ENCODE measurements at places on chromosomes 16 and 17.

- no peak for DNase-seq
Observed at GRCh38 chr16:79098907-79099306, 501.6 kb downstream of the MAF start.

- DNase-seq = no peak
Observed at GRCh38 chr17:18967916-18968315, 16.0 kb downstream of the SLC5A10 start.

DNA sequence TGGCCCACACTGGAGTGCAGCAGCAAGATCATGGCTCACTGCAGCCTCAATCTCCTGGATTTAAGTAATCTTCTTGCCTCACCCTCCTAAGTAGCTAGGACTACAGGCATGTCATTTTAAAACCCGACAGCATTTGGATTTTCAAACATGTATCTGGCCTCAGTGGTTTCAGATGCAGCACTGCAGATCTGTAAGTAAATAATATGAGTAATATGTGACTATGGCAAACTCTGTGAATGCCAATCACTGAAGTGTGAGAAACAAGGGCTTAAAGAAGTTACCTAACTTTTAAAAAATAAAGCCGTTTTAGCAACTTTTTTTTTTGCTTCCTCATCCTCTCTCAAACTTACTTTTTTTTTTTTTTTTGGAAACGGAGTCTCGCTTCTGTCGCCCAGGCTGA is 11.9 kb downstream of the CEP20 start:
- DNase-seq = no peak

GRCh38 chr16:10495031-10495345 is 85.4 kb downstream of the EMP2 start:
- DNase-seq = no peak

DNA sequence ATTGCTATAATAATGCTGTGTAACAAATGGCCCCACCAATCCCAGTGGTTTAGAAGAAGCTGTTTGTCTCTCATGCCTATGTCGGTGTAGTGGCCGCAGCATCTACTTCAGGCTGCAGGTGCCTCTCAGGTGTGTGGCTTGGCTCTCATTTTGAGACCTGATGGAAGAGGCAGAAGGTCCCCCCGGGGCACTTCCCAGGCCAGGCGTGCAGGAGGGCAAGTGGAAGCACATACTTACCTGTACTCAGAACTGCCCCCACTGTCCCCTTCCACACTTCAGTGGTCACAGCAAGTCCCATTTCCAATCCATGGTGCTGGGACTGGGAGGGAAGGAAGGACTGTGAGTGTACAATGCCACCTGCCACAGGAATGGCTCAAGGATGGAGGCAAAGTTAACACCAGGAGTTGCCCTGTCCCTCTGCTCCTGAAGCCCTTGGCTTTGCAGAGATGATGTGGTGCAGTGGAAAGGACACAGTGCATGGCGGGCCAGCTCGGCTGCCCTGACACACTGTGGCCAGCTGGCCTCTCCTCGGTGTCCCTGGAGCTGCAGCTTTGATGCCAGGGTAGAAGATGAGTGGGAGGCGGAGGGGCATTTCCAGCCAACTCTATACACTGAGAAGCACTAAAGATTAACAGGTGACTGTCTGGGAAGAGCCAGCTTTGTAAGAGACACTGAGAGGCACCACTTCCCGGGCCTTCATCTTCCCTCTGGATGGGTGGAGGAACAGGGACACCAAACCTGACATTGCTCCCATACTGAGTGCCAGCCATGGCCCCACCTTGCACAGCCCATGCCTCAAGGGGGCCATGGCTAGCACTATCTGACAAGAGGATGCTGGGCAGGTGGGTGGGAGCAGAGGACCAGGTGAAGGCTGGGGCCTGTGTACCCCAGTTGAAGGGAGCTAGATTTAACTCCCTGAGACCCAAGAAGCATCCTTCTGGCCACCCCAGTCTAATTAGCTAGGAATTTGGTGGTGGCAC is 105.9 kb downstream of the METRNL start:
- no peak for DNase-seq

DNA sequence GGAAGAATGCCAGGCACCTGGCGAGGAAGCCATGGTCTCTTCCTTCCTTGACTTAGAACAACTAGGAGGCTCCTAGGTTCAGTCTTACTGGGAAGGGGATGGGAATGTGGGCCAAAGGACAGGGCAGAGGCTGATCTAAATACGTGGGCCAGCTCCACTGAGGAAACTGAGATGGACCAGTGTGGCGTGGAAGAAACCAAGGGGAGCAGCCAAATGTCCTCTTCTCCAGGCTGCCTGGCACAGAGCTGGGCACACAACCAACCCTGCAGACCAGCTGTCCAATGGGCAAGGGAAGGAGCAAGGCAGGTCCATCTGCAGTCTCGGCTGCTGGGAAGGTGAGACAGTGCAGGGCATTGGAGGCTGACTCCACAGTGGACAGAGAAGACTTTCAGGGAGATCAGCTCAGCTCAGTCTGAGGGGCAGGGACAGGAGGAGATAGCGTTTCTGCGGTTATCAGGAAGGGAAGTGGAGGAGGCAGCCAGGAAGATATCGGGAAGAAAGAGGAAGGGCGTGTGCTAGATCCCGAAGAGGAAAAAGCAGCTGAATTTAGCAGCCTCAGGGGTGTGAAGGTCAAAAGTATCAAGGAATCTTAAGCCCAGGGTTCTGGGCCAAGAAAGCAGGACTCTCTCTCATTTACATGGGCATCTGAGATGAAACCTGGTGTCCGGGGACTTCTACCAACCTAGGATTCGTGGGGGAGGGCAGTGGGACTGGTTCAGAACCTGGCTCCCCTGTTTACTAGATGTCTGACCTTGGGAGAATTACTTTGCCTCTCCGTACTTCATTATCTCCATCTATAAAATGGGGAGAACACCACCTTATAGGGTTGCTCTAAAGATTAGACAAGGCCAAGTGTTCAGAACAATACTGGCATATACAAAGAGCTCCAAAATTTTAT is 1.8 kb downstream of the KIFC3 start:
- no peak for DNase-seq

GRCh38 chr17:2903193-2903974 is 107.1 kb downstream of the RAP1GAP2 start:
- no peak for DNase-seq

DNA sequence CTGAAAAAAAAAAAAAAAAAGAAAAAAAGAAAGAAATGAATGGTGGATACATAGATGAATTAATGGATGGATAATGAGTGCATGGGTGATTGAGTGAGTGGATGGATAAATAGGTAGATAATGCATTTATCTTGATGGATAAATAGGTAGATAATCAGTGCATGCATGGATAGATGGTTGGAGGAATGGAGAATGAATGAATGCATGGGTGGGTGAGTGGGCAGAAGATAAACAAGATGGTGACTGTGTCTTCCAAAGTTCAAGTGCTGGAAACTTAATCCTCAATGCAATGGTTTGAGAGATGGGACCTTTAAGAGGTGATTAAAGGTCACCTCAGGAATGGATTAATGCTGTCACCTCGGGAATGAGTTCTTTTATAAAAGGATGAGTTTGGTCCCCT is 6.8 kb upstream of the RNF112 start:
- no peak for DNase-seq

GRCh38 chr17:48048384-48049126 is 396 bp downstream of the NFE2L1 start:
- DNase-seq = peak; percentile 68

DNA sequence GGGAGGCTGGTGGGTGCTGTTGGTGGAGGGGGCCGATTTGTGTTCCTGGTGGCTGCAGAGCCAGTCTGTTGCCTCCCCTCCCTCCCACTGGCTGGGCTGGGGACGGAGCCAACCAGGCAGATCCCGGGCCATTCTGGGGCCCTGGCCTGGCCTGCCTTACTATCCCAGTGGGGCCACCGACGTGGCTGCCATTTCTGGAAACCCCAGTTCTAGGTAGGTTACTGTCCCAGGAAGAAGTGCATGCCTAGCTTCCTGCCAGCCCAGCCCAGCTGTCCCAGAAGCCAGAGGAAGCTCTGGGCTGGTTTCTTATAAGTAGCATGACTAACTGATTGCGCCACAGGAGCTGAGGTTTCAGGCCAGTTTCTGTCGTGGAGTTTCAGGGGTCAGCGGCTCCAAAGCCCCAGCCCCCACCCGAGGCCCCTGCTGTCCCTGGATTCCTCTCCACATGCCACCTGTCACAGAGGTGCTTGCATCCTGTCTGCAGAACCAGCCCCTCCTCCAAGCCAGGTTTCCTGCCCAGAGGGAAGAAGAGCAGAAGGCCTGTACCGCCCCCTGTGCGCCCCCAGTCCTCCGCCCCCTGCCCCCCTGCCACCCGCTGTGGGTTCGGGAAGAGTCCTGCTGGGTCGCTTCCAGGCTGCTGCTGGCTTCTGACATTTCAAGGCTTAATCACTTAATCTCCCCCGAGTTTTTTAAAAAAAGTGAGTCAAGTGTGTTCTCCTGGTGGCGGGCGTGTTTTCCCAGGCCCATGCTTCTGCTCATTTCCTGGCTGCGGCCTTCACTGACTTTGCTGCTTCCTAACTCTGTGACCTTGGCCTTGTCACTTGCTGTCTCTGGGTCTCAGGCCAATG is 13.2 kb downstream of the IL4R start:
- DNase-seq = peak; percentile 23

- no peak for DNase-seq
Observed at GRCh38 chr17:60602385-60602742, 2.4 kb downstream of the PPM1D start.

DNA sequence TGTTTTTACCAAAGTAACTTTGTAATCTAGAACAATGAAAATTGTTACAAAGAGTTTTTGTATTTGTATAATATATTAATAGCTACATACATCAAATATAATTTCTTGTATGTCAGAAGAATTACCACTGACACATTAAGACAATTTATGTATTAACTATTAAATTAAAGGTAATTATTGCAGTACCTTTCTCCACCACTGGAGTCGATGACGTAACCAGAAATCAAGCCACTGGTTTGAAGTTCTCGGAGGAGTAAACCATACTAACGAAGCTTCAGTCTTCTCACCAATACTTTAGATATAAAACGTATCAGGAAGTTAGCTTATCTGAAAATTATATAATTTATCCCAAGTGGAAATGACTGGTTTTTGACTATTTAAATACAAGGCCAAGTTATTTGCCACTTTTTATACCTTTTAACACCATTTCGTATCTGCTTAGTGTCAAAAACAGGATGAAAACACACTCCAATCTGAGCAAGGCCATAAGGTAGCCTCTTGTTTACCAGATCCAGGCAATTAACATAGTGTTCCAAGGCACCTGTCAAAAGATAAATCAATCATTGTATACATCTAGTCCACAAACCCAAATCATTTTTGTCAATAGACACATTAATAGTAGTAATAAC is 4.3 kb downstream of the POLG2 start:
- no peak for DNase-seq

DNA sequence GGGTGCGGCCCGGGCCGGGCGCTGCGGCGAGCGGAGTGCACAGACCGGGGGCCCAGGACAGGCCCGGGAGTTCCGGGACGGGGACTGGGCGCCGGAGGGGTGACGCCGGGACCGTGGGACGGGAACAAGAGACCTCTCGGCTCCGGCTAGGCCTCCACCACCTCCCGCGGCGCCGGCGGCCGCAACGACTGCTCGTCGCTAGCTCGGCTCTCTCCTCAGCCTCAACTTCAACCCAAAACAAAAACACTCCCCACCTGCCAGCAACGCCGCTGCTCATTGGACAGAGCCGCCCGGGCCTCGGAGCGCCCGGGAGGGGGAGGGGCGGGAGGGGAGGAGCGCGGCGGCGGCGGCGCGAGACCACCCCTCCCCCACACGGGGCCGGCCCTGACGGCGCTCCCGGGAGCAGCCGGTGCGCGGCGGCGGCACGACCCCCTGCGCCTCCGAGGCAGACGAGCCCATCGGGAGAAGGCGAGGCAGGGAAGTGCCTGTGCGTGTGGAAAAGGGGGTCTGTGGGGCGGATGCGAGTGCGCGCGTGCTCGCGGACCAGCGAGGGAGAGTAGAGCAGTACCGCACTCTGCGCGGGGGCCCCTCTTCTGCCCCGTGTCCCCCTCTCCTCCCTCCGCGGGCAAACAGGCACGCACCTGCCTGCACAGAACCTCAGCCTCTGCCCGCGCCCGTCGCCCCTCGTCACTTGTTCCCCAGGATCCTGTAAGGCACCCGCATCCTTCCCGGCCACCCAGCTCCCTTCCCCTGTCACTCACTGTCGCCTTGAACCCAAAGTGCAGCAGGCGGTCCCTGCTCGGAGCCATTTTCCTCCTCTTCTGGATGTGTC is at the start of gene FBXL20:
Gene FBXL20, minus strand, starts transcription at position 215 of the 832 bp plus-strand sequence. CDS start 224 bp downstream, outside the sequence.
- peak; percentile 71 for DNase-seq

DNA sequence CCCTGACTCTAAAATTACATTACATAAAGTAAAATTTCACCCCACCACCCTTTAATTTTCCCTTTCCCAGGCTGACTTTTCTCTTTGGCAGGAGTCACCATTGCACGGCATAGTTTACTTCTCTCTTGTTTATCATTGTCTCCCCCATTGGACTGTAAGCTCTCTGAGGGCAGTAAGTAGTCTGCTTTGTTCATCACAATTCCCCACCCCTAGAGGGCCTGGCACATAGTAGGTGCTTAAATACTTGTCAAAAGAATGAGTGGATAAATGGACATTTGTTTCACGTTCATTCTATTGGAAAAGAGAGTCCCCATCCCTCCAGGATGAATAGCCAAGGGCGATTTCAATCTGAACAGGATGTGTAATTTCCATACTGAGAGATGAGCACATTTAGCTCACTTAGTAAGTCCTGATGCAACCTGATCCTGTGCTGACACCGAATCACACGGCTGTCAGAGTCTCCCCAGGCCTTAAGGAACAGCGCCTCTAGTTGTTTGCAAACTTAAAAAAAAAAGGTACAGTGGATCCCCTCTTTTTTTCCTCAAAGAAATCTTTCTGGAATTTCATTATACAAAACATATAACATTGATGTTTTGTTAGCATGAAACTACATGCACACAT is 54.0 kb downstream of the AKAP1 start:
- no peak for DNase-seq

GRCh38 chr17:8158267-8159031 is 4.3 kb downstream of the VAMP2 start:
- DNase-seq = peak; percentile 39

DNA sequence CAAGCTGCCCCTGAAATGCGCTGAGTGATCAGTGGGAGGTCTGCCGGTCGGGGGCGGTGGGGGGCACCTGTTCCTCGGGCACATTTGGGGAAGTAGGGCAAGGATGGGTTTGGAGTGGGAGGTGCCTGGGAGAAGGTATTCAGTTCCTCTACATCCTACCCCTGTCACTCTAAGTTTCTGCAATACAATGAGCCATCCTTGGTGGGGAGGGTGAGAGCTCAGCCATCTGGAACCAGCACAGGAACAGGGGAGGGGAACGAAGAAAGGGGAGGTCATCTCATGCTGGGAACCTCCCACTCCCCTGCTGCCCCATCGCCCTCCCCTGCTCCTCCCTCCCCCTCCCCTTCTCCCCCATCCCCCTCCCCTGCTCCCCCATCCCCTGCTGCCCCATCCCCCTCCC is 4.2 kb downstream of the DPH1 start:
- no peak for DNase-seq
